ENCODE measurements at places on chromosomes 2 and 18.

GRCh38 chr2:85599468-85600234, 2.8 kb downstream of the TMEM150A start:
- no peak for DNase-seq

DNA sequence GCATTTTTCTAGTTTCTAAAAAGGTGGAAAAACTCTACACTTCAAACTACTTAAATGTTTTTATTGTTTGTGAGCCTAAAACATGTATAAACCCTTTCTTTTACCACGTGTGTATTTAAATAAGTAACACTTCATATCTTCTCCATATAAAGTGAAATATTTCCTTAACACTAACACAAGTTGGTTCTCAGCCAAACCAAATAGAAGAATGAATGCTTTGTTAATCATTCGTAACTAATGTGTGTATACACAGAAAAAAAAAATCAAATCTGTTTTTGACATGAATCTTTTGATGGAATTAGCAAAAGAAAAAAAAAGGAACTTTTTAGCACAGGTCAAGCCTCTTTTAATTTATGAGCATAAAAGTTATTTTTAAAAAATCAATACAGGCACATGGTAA, 89.3 kb downstream of the EHBP1 start:
- DNase-seq = no peak

DNA sequence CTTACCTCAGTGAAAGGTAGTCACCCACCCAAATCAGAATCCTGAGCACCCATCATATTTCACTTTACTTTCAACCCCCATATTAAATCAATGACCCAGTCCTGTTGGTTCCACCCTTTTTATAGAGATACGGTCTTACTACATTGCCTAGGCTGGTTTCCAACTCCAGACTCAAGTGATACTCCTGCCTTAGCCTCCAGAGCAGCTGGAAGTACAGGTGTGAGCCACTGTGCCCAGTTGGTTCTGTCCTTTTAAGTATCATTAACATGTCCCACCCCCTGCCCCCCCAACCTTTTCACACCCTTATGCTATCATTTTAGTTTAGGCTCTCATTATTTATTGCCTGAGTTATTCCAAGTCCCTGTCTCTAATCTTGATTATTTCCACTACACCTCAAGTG, 28.7 kb downstream of the MSH6 start:
- no peak for DNase-seq

DNA sequence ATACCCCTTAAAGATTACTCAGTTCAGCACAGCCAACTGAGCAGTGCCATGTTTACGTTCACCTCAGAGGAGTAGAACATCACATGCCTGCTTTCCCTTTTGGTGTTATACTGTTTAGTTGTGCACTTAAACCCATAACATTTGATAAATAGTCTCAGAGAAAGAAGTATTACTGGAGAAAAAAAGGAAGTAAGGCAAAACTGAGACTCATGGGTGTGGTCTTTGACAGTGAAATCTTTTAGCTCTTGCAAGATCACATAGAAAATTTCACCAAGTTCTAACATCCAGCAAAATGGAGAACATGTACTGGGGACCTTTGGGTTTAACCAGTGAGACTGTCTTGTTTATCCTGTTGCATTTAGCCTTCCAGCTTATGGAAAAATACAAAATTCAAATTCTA, 5.6 kb downstream of the TANK start:
- no peak for DNase-seq

DNA sequence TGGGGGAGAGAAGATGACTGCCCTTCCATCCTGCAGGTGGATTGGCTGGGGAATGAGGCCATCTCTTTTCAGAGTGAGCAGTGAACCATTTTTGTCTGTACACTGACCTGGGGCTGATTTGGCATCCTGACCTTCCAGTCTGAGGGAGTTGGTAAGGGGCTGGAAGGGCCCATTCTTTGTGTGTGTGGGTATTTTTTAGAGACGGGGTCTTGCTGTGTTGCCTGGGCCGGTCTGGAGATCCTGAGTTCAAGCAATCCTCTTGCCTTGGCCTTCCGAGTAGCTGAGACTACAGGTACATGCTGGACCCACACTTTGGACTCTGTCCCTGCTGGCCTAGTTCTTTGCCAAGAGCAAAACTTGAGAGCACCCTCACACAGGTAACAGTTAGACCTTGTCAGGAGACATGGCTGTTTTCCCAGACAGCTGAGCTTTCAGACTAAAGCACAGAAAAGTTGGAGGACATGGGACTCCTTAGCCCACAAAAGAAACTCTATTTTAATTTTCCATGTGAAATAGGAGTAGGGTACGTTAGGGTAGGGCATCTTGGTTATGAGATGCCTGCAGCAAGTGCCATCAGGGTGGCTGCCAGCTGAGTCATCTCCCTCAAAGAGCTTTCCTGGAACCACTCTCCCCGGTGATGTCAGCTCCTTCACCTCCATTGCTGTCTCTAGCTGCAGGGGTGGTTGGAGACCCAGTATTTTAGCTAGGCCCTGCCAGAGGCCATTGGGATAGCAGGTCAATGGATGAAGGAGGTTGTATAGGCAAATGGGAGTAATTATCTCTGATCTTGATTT, 60.7 kb downstream of the DGKD start:
- DNase-seq = no peak

GRCh38 chr2:230865307-230865765, 594 bp downstream of the ITM2C start:
- DNase-seq = no peak

DNA sequence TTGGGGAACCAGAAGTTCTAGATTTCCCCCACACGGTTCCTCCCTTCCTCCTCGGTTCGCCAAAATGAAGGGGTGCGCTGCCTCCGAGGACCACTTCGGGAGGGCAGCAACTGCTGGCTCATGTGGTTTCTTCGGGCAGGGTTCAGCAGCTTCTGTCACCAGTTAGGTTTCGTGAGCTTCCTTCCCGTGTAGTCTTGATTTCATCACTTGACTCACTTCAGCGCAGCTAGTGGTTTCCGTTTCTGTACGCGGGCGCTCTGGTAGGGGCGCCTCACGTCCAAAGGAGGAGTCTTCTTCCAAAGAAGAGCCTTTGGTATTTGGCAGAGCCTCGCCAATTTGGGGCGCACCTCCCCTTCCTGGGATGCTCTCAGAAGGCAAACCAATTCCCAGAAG, 485 bp upstream of the GALNT3 start:
- DNase-seq = peak; percentile 62

GRCh38 chr2:21404827-21405625, 281.3 kb downstream of the TDRD15 start:
- no peak for DNase-seq

GRCh38 chr2:177169810-177170514, 42.6 kb upstream of the HNRNPA3 start:
- no peak for DNase-seq

- no peak for DNase-seq
These were observed 35.1 kb upstream of the SLC14A1 start for GRCh38 chr18:45688833-45689232.

- peak; percentile 42 for DNase-seq
These were observed 69.0 kb downstream of the BABAM2 start for GRCh38 chr2:27959496-27959895.

- DNase-seq = no peak
These were observed 157.2 kb downstream of the FMNL2 start for GRCh38 chr2:152492131-152492530.

DNA sequence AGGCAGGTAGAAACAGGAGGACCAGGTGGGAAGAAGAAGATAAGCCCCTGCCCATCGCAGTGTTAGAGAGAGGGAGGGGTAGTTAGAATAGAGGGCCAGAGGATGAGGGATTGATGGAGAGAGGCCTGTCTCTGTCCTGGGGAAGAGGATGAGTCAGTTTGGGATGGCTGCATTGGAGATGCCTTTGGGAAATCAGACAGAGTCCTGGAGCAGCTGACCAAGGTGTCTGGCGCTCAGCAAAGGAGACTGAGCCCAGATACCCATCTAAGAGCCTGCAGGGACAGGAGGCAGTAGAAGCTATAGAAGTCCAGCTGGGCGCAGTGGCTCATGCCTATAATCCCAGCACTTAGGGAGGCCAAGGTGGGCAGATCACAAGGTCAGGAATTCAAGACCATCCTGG, 177.8 kb upstream of the HAAO start:
- no peak for DNase-seq

GRCh38 chr2:165357758-165358157, 111.7 kb upstream of the CSRNP3 start:
- DNase-seq = no peak

- DNase-seq = no peak
These were observed 603.4 kb downstream of the DSC3 start for GRCh38 chr18:30439174-30439573.

DNA sequence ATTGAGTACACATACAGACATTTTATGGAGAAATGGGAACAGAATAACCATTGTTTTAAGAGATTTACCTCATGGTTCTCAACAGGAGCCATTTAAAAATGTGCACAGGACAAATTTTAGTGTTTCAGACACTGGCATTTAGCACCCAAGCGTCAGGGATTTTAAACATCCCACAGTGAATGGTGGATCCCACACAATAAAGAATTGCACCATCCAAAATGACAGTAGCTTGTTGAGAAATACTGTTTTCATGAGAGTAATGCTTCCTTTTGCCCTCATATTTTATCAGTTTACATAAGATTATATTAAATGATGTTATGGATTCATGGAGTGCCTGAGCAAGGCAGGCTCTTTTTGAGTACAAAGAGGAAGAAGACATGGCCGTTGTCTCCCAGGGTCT, 54.0 kb downstream of the MFSD6 start:
- no peak for DNase-seq

GRCh38 chr2:136334967-136335366, 217.0 kb upstream of the CXCR4 start:
- DNase-seq = no peak

DNA sequence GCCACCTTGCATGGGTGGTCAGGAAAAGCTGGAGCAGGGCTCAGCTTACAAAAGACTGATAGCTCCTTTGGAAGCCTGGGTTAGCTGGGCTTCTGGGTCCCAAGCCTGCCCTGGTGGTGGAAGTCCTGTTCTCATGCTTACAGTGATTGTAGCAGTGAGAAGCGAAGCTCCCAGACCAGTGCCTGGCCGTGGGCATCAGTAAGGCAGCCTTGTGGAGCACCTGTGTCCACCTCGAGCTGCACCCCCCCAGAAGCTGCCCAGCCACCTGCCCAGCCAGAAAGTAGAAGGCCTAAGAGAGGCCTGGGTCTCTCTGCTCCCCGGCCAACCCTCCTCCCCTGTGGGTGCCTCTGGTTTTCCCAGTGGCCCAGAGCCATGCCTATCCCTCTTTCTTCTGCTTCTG, 10.5 kb downstream of the GLI2 start:
- no peak for DNase-seq

- DNase-seq = no peak
These were observed 51.7 kb downstream of the COX7A2L start for GRCh38 chr2:42309366-42309765.

DNA sequence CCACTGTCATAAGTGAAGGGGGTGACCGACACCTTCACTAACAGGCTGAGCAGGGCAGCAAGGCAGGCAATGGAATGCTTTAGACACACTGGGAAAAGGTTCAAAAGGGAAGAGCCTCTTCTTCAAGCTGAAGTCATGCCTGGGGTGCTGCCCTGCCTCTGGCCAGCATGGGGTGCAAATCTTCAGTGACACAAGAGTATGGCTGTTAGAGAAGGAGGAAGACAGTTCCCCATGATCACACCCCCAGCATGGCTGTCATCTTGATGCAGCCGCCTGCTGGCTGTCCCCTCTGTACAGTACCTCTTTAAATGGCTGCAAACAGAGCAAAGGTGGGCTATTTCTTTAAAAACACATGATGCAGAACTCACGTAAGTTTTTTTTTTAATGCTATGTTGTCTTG, 71.9 kb downstream of the INPP4A start:
- no peak for DNase-seq

GRCh38 chr2:183519371-183520056, 395.3 kb downstream of the NUP35 start:
- DNase-seq = no peak

DNA sequence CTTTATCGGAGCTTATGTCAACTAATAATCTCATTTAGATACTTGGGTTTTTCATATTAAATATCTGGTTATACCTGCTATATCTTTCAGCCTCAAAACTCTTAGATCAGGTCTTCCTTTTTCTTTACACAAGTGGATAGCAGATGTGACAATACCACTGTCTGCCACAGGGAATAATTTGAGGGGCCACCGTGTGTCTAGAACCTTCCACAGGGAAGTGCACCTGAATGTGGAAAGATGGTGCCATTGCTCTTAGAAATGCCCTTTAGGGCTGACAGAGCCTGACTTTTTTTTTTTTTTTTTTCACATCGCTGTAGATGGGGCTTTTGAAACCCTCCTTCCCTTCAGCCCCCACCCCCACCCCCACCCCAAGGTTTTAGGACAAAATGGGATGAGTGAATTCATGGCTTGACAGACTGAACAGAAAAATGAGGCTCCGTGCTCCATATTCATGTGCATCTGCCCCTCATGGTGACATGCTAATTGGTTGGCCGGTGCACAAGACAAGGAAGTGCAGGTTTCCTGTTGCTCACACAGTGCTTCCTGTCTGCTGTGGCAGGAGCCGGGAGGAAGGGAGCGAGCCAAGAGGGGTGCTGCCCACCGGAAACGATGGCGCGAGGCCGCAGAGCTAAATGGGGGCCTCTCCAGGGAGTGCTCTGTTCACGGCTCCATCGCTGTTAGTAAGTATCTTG, 246.0 kb downstream of the LDLRAD4 start:
- peak; percentile 70 for DNase-seq

GRCh38 chr2:215760091-215760490, 253.3 kb downstream of the MREG start:
- no peak for DNase-seq

DNA sequence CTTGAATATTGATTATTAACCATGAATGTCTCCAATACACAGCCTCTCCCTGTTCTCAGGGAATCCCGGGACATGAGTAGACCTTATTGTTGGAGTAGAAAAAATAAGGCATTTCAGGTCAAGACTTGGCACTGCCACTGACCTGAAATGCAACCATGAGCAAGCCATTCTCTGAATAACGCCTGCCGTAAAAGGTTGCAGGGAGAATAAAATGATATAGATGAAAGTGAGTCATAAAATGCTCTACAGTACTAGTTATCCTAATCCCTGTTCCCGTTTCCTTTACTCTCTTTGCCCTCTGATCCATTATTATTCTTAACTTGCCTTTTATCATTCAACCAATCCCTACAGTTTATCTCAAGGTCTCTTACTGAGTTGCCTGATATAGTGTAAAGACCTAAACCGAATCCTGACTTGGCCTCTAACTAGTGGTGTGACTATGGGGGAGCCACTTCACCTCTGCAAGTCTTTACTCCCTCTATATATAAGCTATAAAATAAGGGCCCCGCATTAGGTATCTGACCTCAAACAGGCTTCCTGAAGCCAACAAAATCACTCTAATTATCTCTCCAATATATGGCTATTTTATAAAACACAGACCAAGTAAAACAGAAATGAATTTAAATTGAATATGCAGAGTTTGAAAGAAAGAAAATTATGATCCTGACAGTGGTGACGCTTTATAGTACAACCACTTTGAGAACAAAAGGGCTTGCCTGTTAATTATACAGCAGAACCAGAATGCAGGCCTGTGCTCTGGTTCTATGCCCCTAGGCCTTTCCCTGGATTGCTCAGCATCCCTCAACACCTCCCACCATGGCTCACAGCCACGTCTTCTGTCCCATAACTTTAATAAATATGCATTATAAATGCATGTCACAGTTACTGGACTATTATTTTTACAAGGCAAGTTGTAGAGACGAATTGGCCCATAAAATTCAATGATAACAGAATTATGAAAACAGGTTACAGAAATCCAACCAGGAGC, 183.1 kb downstream of the STK39 start:
- DNase-seq = no peak

- DNase-seq = no peak
These were observed 106.2 kb upstream of the BZW1 start for GRCh38 chr2:200705305-200706041.

Data from heart left ventricle (tissue), 16 donors.